ENCODE measurements at places on chromosomes 5 and 9.

DNA sequence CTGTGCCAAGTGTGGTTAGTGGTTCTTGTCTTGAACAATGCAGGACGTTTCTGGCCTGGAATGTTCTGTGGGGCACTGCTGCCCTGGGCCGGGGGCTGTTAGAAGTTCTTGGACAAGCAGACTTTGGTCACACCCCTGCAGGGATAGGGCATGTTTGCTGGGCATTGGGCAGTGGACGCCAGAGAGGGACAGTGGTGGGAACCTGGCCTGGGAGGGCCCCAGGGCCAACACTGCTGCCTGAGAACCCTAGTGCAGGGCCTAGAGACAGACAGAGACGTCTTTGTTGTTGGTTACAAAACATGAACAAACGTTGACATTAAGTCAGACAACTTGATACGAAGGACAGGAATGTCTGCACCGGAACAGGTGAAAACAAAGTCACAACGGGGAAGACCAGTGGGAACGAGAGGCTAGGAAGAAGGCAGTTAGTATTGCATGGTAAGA lies 57.0 kb downstream of the WNK2 start:
- DNase-seq = no peak

DNA sequence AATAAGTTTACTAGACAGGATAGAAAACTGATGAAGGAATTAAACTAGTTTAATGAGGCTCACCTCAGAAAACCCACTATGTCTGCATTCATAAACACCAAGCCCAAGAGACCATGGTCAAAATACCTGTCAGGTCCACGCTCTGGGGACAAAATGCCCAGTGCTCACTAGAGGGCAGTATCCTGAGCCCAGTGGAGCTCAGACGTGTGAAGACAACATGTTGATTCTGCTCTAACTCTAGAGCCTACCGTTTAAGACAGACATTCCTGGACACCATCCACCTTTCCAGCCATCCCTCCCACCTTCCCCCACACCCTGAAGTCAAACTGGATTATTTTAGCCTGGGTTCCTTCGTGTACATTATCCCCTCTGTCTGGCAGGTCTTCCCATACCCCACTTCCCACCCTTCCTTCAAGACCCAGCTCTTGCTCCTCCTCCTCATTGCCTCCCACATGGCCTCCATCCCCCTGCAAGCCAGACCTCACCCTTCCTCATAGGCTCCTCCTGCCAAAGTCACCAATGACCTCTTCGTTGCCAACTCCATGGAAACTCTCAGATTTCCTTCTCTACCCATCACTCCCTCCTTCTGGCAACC lies 142.3 kb upstream of the FSTL4 start:
- DNase-seq = no peak

GRCh38 chr5:5271786-5272321 lies 131.7 kb downstream of the ADAMTS16 start:
- DNase-seq = no peak

GRCh38 chr5:27727254-27727653 lies 688.9 kb upstream of the CDH9 start:
- no peak for DNase-seq

Data from C1 segment of cervical spinal cord (tissue), 14 donors.